ENCODE measurements at places on chromosomes 7 and 10. TPM values are rescaled to one million over a fixed set of nuclear protein-coding genes. Genes with fewer than 3 reads are reported as not detected.

BICC1 gene
- total RNA-seq = 11.3 TPM

ASIC3 gene
- total RNA-seq = 9.8 TPM

BAIAP2L1 gene
- total RNA-seq = 11.6 TPM

ACHE gene
- 25.6 TPM for total RNA-seq

COMMD3 gene
- 54.3 TPM for total RNA-seq
